ENCODE measurements at places on chromosomes 5 and 9.

- no peak for DNase-seq
These were observed 34.1 kb downstream of the SIL1 start for GRCh38 chr5:139164020-139164419.

DNA sequence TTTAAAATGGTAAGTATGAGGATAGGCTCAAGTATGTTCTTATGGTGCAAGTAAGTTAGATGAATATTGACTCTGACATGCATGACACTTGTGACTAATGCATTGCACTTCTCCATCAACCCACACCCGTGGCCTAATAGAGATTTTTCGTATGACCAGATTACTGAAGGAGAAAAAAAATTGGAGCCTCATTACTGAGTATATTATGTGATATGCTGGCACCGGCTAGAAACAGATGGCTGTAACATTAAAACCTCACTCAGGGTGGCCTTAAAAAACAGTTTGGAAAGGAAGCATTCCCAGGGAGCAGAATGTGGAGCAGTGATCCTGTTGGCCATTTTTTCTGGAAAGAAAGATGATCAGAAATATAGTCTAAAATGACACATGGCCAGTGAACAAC is 766.4 kb downstream of the PRELID2 start:
- no peak for DNase-seq

- no peak for DNase-seq
These were observed 8.1 kb downstream of the ARL15 start for GRCh38 chr5:54302267-54302687.

- DNase-seq = no peak
These were observed 31.2 kb upstream of the OTP start for GRCh38 chr5:77669677-77670076.
